ENCODE measurements at places on chromosomes 5 and 9.

- no peak for DNase-seq
Observed at GRCh38 chr9:128114326-128115186, 13.0 kb downstream of the PTGES2 start.

DNA sequence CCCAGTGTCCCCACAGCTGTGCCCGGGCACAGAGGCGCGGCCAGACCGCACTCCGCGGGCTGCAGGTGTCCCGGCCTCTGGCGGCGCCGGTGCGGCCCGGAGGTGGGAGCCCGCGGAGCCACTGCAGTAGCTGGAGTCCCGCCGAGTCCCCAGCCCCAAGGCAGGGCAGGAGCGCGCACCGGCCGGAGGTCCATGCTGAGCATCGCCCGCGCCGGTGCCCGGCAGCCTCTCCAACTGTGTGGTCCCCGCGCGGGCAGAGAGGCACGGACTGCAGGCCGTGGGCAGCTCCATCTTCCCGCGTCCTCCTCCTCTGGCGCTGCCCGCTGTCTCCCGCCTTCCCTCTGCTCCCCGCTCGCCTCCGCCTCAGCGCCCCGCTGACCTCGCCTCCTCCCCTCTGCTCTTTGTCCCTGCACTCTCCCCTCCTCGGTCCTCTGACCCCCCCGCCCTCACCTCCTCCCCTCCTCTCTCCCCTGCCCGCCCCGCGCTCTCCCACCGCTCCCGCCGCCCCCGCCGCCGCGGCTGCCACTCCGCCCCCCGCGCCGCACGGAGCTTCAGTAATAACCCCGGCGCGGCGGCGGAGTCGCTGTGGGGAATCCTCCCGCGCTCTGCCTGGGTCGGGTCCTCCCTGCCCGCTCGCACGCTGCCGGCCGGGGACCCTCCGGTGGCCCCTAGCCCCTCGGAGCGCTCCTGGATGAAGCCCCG is at the start of gene ADAMTS16:
ADAMTS16 (plus strand) TSS at position 554 of the 702 bp plus-strand sequence; CDS start at position 692, 138 bp downstream.
- no peak for DNase-seq

DNA sequence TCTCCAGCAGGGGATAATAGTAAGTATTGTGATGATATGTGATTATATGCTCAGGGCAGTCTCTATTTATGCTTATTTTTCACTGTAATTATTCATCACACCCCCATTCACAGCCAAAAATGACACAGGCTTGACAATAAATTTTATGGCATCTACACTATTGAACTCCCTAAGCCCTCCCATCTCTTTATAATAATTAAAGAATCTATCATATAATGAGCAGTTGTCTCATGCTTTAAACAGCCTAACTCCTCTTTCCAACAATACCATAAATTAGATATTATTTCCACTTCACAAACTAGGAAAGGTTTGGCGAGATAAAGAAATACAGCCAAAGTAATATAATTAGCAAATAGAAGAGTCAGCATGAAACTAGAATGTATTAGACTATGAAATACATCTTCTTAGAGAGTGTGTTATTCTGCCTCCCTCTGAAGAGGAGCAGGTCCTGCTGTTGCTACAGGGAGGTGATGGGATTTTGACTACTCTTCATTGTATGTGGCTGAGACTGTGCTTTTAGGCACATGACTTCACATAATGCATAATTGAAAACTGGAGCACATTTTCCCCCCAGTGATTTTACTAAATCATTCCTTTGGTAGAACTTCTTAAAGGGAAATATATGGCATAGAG is 488.8 kb downstream of the HTR1A start:
- no peak for DNase-seq

DNA sequence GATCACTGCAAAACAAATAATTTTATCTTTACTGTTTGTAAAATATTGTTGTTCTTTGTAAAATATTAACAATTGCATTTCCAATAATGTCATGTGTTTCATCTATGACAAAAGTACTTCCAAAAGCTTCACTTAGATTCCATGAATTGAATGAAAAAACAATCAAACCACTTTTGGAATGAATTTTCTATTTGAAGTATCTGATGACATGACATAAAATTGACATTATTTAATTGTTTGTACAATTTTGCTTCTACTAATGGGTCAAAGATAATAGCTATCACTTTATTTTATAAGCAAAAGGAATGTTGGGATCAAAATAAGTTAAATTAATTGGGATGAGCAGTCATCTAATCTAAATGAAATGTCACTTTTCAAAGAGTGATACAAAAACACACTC is 684.3 kb downstream of the NR2F1-AS1 start:
- DNase-seq = no peak

- no peak for DNase-seq
Observed at GRCh38 chr9:91761362-91761761, 188.7 kb downstream of the ROR2 start.

DNA sequence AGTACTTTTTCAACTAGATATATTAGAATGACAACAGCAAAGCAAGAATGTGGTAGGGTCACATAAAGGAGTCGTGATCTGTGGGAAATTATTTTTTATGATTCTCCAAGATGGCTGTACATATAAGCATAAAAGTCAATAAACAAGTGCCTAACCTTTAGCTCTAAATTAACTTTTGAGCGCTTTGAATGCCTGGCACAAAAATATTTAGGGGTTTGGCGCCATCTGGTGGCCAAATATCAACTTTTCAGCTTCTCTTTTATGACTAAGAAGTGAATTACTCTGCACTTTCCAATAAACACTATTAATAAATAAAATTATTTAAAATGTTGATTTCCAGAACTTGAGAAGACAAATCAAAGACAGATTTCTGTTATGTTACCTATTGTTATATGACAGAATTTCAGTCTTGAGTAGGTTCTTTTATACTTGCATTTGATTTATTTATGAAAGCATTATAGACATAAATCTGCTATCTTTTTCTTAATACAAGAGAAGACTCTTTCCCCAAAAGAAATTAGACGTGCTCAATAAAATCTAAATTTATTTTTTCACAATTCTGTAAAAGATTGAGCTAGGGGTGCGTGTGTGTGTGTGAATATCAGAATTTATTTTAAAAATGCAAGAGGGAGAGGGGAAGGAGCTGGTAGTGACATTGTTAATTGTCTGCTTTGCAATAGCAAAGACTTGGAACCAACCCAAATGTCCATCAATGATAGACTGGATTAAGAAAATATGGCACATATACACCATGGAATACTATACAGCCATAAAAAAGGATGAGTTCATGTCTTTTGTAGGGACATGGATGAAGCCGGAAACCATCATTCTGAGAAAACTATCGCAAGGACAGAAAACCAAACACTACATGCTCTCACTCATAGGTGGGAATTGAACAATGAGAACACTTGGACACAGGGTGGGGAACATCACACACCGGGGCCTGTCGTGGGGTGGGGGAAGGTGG is 36.7 kb upstream of the ARRDC3 start:
- peak; percentile 35 for DNase-seq

DNA sequence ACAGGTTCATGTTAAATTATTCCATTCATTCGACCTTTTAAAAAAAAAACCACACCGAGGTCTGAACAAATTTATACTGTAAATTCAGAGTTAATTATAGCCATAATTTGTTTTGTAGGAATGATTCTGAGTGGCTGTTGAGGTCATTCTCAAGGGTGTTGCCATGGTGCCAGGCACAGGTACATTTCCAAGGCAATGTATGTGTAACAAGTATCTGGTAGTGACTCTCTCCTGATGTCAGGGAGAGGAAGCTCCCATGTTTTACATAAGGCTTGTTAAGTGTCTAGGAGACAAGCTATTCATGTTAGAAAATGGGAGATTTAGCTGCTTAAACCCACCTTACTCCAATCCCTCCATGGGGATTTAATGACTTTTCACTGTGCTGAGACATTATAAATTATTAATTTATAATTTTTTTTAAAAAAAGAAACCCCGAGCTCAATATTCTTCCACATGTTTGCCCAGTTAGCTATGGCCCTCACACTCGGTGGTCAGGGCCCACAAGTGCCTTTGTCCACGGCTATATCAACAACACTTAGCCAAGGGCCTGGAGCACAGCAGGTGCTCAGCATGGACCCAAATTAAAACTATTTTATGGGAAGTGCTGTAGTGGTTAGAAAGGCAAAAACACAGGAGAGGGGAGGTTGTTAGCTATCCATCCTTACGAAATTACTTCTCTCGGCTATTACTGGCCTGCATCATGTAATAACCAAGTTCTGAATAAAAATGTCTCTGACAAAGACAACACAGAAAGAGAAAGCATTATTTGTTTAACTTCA is 154.6 kb upstream of the GNA14 start:
- no peak for DNase-seq

DNA sequence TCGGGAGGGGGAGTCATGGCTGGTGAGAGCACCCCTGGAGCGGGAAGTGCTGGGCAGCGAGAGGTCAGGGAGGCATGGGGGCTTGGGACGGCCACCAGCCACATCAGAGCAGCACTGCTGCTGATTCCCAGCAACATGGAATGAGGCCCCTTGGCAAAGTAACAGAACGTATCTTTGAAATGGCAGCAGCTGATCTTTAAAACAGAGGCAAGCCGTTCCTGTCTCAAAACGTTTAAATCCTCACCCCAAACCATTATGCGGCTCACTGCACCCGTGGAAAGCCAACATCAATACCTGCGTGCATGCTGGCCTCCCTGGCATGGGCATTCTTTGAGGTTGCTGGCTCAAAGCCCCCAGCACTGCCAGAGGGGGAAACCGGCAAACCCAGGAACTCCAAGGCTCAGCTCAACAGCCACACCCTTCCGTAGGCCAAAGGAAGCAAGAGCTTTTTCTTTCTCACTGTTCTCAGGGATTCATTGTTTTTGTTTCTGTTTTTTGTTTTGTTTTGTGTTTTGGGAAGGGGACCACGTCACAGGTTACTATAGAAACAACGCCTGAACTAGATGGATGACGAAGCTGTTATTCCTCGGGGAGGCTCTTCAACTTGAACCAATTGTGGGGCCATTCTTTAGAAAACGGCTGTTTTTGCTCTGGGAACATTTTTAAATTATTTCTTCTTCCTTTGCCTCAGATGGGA is 28.1 kb upstream of the OBP2B start:
- peak; percentile 80 for DNase-seq

Measured in forelimb muscle (tissue), 1 donor.